Cardiac septum (tissue), 1 donor: ENCODE measurements at places on chromosomes 12 and 14. TPM values are rescaled to one million over a fixed set of nuclear protein-coding genes. Genes with fewer than 3 reads are reported as not detected.

The RD3L gene
- total RNA-seq, result 13.1 TPM

DNA sequence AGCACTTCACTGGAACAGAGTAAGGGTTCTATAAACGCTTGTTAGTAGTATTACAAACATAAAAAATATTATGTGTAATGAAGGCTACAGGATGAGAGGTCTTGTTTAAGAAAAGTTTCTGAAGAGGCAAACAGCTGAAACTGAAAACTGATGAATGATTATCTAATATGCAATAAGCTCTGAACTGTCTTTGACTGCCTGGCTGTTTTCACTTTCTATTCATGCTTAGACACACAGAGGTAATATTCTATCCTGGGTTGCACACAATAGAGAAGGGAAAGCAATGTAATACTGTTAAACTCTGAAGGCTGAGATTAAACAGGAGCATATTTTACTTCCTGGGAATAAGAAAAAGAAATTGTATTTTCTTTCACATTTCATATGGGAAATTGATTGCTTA, 251.3 kb downstream of the ALX1 start:
- DNase-seq, result no peak

DNA sequence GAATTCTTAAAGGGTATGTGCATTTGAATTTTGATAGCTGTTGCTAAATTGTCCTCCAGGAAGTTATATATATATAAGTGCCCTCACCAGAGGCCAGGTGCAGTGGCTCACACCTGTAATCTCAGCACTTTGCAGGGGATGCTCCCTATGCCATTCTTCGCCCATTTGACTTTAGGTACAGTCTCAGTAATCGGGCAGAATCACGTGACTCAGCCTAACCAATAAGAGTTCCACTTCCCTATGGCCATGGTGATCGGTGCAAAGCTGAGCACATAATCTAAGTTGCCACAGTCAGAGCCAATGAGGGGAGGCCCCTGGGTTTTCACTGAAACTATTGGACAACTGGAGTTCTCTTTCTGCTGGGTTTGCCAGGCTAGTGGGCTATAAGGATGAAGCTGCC, 274.6 kb upstream of the TBX3 start:
- DNase-seq, result no peak

DNA sequence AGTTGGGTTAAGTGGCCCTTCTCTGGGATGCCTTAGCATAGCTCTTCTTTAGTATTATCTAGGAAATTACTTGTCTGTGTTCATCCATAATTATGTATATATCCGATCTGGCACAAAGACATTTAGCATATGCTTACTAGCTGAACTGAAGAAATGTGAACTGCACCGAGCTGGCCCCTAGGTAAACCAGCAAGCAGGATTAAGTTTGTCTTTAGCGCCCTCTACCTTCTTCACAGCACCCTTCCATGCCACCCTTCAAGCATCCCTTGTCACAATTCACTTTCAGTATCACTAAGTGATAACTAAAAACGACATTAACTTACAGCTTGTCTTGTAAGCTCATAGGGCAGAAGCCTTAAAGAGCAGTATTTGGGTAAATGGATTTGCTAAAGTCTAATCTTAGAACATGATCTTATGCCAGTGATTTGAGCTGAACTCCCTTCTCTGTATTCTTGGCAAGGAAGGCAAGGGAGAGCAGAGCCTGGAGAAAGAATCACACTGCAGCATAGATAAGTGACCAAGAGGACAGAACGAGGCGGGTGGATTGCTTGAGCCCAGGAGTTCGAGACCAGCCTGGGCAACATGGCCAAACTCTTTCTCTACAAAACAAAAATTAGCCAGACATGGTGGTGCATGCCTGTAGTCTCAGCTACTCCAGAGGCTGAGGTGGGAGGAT, 2.6 kb upstream of the HAL start:
- no peak for DNase-seq

DNA sequence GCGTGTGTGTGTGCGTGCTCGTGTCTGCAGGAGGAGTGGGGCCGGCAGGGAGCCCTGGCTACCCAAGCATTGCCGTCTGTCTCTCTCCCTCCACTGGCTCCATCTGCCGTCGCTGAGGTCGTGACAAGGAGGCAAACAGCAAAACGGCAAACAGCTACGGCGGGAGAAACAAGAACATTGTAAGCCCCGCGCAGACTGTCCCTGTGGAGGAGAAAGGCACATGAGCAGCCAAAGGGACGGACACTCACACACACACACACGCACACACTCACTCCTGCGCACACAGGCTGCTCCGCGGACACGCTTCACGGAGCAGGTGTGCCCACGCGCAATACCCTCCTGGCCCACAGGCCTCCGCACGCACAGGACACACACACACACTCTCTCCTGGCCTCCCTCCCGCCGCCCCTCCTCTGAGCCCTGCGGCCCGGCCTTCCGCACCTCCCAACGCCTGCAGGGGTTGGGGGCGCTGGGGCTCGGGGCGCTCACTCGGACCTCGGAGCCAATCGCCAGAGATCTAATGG, 905 bp downstream of the CISTR start:
- DNase-seq, result no peak

DNA sequence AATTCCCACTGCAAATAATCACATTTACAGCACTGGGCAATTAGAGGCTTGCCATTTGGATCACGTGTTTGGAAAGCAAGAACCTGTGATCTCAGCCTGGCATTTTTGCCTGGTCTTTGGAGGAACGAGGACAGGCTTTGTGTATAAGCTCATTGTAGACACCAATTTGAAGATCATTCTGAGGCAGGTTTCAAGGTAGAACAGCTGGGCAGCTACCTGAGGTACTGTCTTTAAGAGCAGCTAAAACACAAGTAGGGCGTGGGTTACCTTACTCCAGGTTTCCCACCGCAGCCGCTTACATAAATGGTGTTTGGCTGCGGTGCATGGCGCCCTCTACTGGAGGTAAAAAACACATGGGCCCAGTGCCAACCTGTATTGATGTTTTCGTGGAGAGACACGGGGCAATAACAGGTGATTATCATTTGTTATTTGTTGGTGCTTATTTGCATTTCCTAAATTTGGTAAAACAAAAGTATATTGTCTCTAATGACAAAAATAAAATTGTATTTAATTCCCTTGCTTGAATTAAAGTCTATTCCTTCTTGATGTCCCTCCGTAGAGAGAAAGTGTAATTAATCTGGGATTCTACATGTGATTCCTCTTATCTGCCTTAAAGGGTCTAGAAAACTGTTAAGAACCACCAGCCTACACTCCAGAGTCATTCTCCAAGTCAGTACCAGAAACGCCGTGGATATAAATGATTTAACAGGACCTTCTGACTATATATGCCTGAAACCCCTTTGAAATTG, 69.7 kb downstream of the SVOP start:
- DNase-seq, result peak; percentile 83

GRCh38 chr14:51818748-51819380, 41.5 kb upstream of the GNG2 start:
- DNase-seq, result no peak
